ENCODE measurements at places on chromosomes 3 and 15.

DNA sequence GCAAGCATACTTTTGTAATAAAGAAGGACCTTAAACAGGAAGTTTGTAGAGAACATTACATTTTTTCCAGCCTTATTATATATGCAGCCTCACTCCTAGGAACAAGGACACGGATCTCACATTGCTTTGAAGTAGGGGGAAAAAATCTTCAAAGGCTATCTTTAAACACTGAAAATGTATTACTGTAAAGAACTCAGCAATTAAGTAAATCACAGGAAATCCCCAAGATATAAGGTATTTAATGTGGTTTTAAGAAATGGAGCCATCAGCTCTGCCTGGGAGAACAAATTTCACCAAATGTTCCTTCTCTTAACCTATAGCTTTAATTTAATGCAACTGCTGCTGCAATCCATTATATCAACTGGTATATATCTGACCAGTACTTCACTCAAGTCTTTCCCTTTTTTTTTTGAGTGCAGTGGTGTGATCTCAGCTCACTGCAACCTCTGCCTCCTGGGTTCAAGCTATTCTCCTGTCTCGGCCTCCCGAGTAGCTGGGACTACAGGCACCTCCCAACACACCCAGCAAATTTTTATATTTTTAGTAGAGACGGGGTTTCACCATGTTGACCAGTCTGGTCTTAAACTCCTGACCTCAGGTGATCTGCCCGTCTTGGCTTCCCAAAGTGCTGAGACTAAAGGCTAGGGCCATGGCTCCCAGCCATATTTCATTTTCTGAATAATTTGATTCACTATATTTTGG lies 2.8 kb downstream of the BTLA start:
- DNase-seq, result no peak

GRCh38 chr3:143261848-143262247 lies 142.3 kb downstream of the CHST2 start:
- no peak for DNase-seq

DNA sequence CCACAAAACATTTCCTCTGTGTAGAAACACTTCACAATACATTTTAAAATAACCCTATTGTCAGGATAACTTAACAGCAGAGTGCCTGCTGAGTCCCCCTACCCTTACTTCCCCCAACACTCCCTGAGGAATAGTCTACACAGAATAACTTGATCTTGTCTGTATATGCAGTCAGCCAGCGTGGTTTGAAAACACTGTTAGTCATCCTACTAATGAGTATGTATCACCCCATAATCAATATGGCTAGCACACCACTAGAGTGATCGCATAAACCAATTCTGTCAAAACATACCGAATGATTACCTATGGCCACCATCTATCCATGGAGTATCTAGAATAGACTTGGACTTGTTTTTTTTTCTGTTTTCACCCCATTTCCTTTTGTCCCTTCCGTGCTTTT lies 152.7 kb upstream of the NECTIN3 start:
- no peak for DNase-seq

- no peak for DNase-seq
Observed at GRCh38 chr15:67138891-67139855, 73.8 kb downstream of the SMAD3 start.

- DNase-seq, result no peak
Observed at GRCh38 chr3:182969277-182969676, 11.1 kb downstream of the DCUN1D1 start.

Data from naive B cell (primary cell).